ENCODE measurements at places on chromosomes 12 and 14.

DNA sequence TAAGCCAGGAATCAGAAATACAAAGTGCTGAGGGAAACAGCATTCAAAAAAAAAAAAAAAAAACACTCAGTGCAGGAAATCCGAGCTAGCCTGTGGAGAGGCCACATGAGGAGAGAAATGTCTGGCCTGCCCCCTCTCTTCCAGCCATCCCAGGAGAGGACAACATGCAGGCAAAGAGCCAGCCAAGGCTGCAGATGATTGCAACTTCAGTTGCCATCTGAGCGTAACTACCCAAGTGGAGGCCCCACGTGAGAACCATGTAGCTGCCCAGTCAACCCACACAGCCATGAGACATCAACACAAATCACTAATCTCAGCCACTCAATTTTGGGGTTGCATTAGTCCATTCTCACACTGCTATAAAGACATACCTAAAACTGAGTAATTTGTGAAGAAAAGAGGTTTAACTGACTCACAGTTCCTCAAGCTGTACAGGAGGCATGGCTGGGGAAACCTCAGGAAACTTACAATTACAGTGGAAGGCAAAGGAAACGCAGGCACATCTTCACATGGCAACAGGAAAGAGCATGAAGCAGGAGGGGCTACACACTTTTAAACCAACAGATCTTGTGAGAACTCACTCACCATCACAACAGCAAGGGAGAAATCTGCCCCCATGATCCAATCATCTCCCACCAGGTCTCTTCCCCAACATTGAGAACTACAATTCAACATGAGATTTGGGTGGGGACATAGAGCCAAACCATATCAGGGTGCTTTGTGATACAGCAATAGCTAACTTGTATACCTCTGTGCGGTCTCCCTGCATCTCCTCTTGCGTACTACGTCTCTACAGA lies 161.1 kb downstream of the PIWIL1 start:
- no peak for DNase-seq

DNA sequence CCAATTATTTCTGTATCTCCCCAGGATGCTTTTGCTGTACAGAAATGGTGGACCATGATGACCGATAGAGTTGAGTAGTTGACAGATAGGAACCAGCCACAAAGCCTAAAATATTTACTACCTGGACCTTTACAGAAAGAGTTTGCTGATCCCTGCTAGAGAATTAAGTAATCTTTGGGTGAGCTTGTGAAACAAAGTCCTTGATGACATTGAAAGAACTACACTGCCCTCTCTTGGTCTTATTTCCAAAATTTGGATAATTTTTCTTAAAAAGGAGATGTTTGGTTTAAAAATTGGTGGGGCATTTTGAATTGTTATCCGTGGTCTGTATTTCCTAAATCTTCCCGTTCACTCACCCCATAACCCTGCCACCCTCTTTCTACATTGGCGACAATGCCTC lies 13.7 kb upstream of the TCTN1 start:
- no peak for DNase-seq

GRCh38 chr12:94594443-94594825 lies 55.9 kb downstream of the TMCC3 start:
- no peak for DNase-seq

- DNase-seq: no peak
Measured at GRCh38 chr14:44962334-44963043, 499 bp downstream of the TOGARAM1 start.

DNA sequence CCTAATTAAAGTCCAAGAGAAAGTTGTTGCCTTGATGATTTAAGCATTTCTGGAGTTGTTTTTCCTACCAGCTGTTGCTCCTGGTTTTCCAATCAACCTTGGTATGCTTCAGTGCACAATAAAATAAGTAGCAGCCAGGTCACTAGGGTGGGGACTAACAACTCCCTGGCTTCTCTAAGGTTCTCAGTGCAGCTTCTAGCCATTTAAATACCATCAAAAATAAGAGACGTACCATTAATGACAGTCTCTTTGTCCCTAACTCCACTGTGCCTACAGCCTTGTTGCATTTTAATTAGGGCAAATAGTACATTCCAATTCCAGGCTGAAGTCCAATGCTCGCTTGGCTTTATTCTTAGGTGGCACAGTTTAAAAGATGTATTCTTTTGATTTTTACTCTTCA lies 11.8 kb downstream of the STON2 start:
- DNase-seq: no peak

- DNase-seq: no peak
Measured at GRCh38 chr14:99232714-99233214, 39.2 kb downstream of the BCL11B start.

DNA sequence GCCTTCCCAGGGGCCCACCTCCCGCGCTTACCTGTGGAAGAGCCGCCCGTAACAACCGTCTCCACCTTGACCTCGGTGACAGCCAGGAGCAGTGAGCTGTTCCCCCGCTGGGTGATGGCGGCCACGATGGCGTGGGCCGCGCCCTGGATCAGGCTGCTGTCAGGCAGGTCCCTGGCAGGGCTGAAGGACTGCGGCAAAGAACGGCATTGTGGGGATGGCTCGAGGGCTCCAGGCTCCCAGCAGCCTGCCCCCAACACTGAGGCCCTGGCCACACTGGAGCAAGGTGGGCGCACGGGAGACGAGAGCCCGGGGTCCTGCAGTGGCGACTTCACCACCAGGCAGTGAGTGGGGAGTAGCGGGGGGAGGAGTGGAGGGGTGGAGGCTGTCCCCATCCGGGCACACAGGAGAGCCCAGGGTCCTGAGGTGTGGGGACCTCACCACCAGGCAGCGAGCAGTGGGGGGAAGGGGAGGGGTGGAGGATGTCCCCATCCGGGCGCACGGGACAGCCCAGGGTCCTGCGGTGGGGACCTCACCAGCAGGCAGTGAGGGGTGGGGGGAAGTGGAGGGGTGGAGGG lies 25.0 kb downstream of the JAG2 start:
- no peak for DNase-seq

DNA sequence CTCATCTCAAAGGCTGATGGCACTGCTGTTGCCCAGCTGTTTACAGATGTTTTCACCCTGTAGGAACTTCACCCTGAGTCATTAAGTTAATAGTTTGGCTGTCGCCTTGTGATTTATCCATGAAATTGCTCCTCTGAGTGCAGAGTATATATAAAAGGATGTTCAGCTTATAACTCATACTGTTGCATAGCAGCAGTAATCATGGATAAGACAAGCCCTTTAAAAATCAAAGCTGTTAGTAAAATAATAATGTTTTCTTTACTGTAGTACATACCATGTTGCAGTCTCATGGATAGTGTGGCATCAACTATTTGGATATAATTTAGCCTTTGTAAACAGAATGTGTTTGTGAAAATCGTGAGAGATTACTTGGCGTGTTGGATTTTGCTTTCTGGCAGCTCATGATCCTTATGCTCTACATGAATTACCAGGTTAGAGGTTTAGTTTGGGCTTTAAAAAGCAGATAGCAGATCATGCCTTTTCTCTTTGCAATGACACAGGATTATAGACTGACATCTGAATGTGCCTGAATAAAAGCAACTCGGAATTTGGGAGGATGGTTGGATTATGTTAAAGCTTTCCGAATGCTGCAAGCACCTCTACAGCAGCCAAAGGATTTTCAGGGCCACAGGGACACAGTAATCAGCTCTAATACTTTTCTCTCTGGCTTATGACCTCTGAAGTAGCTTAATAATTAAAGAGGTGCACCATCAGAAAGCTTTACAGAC lies 279.7 kb upstream of the ATP2B1 start:
- no peak for DNase-seq

- peak; percentile 90 for DNase-seq
Measured at GRCh38 chr14:61103541-61104339, 122.7 kb downstream of the SLC38A6 start.

DNA sequence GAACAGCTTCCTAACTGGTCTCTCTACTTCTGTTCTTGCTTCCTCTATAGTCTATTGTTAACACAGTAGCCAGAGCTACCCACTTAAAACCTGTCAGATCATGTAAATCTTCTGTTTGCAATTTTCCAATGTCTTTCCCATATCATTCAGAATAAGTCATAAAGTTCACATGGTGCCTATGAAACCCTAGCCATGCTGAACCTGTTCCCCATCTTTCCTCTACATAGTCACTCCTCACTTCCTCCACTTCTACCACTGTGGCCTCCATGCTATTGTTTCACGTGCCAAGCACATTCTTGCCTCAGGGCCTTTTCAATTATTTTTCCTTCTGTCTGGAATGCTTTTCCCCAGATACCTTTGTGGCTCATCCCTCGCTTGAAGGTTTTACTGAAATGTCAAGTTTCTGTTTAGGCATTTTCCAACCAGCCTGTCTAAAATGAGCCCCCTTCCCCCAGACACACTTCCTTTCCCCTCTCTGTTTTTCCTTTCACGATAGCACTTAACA lies 132.1 kb downstream of the DYRK2 start:
- DNase-seq: no peak

GRCh38 chr12:108840605-108841332 lies 16.6 kb downstream of the SSH1 start:
- DNase-seq: no peak

- DNase-seq: no peak
Measured at GRCh38 chr12:70652451-70652850, 15.2 kb upstream of the PTPRB start.

DNA sequence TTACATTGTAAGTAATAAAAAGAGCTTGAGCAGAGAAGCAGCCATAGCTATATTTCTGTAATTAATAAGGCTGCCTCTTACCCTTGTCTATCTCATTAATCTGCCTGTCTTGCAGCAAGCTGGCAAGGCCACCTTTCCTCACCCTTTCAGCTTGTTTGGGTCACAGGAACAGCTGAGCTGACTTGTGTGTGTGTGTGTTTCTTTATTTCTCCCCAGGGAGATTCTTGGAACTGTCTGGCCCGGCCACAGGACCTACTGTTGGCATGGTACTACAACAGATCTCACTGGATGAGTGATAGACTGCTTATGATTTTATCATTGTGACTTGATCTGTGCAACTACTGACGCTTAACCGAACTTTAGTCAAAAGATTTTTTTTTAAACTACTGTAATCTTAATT lies 213.7 kb downstream of the SLC2A13 start:
- DNase-seq: no peak

DNA sequence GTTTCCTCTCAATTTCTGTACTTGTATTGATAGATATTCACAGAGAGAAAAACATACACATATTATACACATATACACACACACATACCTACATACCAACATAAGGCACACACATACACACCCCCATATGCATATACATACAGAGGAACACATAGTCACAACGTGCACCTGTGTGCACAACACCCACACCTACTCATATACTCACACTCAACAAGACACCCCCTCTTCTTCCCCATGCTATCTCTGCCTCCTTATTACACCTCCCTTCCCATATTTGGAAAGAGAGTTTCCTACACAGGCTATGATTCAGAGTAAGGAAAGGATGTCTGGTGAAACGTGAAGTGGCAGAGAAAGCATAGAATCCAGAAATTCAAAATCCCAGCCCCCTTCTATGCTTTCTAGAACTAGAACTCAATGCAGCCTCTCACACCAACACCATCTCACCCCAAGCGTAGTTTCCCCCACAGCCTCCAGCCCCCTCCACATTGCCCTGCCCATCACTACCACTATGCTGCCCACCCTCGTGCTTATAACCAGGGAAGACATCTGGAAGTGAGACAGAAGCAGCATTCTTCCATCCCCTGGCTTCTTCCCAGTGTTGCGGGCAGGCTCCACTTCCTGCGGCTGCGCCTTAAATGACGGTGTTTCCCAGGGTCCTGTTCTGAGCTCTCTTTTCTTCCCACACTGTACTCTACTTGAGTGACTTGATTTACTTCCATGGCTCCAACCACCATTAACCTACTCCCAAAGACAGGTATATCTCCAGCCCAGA lies 2.4 kb downstream of the RNASE8 start:
- DNase-seq: no peak

- no peak for DNase-seq
Measured at GRCh38 chr14:87170179-87170578, 822.8 kb downstream of the GALC start.

DNA sequence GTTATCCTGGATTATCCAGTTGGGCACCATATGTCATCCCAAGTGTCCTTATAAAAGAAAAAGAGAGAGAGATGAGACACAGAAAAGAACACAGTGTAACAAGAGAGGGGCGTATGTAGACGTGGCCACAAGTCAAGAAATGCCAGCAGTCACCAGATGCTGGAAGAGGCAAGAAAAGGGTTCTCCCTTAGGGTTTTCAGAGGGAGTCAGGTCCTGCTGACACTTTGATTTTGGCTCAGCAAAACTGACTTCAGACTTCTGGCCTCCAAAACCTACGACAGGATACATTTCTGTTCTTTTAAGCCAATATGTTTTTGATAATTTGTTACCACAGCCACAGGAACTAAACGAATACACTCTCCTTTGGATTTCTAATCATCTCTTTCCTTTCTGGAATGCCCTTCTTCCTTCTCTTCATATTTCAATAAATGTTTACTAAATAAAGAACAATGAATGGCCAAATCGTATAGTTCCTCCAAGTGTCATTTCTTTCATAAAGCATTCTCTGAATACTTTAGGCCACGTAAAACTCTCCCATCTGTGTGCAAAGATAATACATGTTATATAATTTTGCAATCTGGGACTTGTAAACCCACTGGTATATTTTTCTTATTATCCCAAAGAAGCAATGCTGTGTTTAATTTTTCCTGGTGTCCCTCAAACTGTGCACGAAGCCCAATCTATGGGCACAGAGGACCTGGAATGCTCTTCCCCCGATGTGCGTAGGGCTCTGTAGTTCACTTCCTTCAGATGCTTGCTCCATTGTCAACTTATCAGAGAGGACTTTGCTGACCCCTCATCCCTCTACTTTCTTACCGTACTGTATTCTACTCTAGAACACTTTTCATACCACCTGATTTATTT lies 303.6 kb downstream of the CEP128 start:
- DNase-seq: no peak

- no peak for DNase-seq
Measured at GRCh38 chr12:101336437-101336836, 56.5 kb downstream of the UTP20 start.

GRCh38 chr14:24086193-24086955 lies 7.7 kb upstream of the PCK2 start:
- no peak for DNase-seq

DNA sequence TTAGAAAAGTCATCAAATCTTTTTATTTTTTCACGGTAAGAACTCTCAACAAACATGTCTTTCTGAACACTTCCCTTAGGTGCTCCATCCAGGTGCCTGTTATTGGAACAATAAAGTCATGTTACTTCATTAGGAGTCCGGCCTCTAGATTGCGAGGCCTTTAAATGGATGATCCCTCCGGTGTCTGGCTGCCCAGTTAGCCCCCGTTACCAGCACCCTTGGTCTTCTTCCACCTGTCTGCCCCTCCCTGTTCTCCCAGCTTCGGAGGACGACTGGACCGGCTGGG lies 593 bp upstream of the PA2G4 start:
- no peak for DNase-seq
